Smooth muscle cell of bladder (primary cell): ENCODE measurements at places on chromosomes 7 and 10. TPM values are rescaled to one million over a fixed set of nuclear protein-coding genes. Genes with fewer than 3 reads are reported as not detected.

Gene GJD4
- not detected in 2 replicates for total RNA-seq

Gene LIPN
- not detected in 2 replicates for total RNA-seq

Gene SPDYE9
- not detected in 2 replicates for total RNA-seq

Gene PBLD
- total RNA-seq = 3.4 and 6.7 TPM in 2 replicates

Gene TMEM213
- total RNA-seq = not detected in 2 replicates

Gene PLAC9
- total RNA-seq = 12.3 and 18.9 TPM in 2 replicates

Gene MRC1
- under 0.01 TPM in 2 replicates for total RNA-seq

Gene FAM180A
- 2.3 and 5.5 TPM in 2 replicates for total RNA-seq

Gene SYT15B
- total RNA-seq = 0.57 and 2.7 TPM in 2 replicates

Gene KNDC1
- total RNA-seq = 0.57 and 1.3 TPM in 2 replicates

Gene ANKRD7
- total RNA-seq = 0.85 and 0.92 TPM in 2 replicates

Gene SPAM1
- total RNA-seq = not detected in 2 replicates

Gene TMEM184A
- total RNA-seq = 0.09 and 0.14 TPM in 2 replicates

Gene FAM25G
- total RNA-seq = not detected in 2 replicates

Gene CYTH3
- 19.5 and 32.1 TPM in 2 replicates for total RNA-seq

Gene HOXA2
- total RNA-seq = 0.18 and 0.28 TPM in 2 replicates

Gene POLR2J2
- total RNA-seq = 2.1 and 3.9 TPM in 2 replicates

Gene NME8
- total RNA-seq = not detected in 2 replicates

Gene PLAU
- 36.7 and 143 TPM in 2 replicates for total RNA-seq

Gene SRRM3
- total RNA-seq = 1.1 and 2.0 TPM in 2 replicates

Gene OR6V1
- not detected in 2 replicates for total RNA-seq

Gene SEMA3D
- total RNA-seq = 4.6 and 12.1 TPM in 2 replicates

Gene ZNF679
- not detected in 2 replicates for total RNA-seq

Gene HKDC1
- 0.28 and 0.74 TPM in 2 replicates for total RNA-seq

Gene CFAP46
- total RNA-seq = 0.37 and 1.1 TPM in 2 replicates

Gene ANKMY2
- 17.0 and 17.5 TPM in 2 replicates for total RNA-seq

Gene ADD3
- total RNA-seq = 183 and 205 TPM in 2 replicates

Gene PANK1
- total RNA-seq = 6.7 and 8.1 TPM in 2 replicates

Gene PLXNA4
- 0.28 and 1.6 TPM in 2 replicates for total RNA-seq

Gene SRGN
- 36.7 and 87.9 TPM in 2 replicates for total RNA-seq

Gene GRID1
- under 0.01 and 0.09 TPM in 2 replicates for total RNA-seq

Gene TBXAS1
- total RNA-seq = 0.92 and 3.7 TPM in 2 replicates

Gene CHST3
- total RNA-seq = 15.9 and 24.7 TPM in 2 replicates

Gene GPR22
- not detected in 2 replicates for total RNA-seq

Gene ITPRID1
- total RNA-seq = not detected in 2 replicates

Gene LRRC61
- 0.85 and 1.6 TPM in 2 replicates for total RNA-seq

Gene CALHM3
- total RNA-seq = not detected in 2 replicates

Gene PRLHR
- not detected in 2 replicates for total RNA-seq

Gene ING3
- total RNA-seq = 9.3 and 11.7 TPM in 2 replicates

Gene WNT8B
- total RNA-seq = not detected in 2 replicates

Gene CELF2
- total RNA-seq = 4.0 and 6.5 TPM in 2 replicates

Gene CUX1
- 47.4 and 65.2 TPM in 2 replicates for total RNA-seq

Gene PDE1C
- total RNA-seq = 0.92 and 2.7 TPM in 2 replicates

Gene HABP2
- not detected in 2 replicates for total RNA-seq

Gene SORBS1
- 0.57 and 1.5 TPM in 2 replicates for total RNA-seq

Gene MUC12
- total RNA-seq = 0.57 and 0.92 TPM in 2 replicates

Gene GPAM
- total RNA-seq = 21.8 and 37.4 TPM in 2 replicates

Gene NKX2-3
- total RNA-seq = not detected in 2 replicates

Gene NEBL
- under 0.01 and 0.09 TPM in 2 replicates for total RNA-seq

Gene ACBD7
- total RNA-seq = 0.43 and 0.55 TPM in 2 replicates

Gene GIMAP8
- 0.09 TPM in 1 of 2 replicates, not detected in the other for total RNA-seq

Gene ASB10
- not detected in 2 replicates for total RNA-seq

Gene ANKRD26
- 8.5 and 8.7 TPM in 2 replicates for total RNA-seq

Gene PRR15
- 0.28 and 0.83 TPM in 2 replicates for total RNA-seq

Gene TRDMT1
- 3.9 and 4.1 TPM in 2 replicates for total RNA-seq

Gene GSDME
- total RNA-seq = 48.9 and 91.6 TPM in 2 replicates

Gene ARHGEF5
- total RNA-seq = 0.71 and 0.92 TPM in 2 replicates

Gene EXOC6
- 14.9 and 19.9 TPM in 2 replicates for total RNA-seq
